Esophagus muscularis mucosa (tissue), 4 donors: ENCODE measurements at places on chromosomes 1 and 21. TPM values are rescaled to one million over a fixed set of nuclear protein-coding genes. Genes with fewer than 3 reads are reported as not detected.

DNA sequence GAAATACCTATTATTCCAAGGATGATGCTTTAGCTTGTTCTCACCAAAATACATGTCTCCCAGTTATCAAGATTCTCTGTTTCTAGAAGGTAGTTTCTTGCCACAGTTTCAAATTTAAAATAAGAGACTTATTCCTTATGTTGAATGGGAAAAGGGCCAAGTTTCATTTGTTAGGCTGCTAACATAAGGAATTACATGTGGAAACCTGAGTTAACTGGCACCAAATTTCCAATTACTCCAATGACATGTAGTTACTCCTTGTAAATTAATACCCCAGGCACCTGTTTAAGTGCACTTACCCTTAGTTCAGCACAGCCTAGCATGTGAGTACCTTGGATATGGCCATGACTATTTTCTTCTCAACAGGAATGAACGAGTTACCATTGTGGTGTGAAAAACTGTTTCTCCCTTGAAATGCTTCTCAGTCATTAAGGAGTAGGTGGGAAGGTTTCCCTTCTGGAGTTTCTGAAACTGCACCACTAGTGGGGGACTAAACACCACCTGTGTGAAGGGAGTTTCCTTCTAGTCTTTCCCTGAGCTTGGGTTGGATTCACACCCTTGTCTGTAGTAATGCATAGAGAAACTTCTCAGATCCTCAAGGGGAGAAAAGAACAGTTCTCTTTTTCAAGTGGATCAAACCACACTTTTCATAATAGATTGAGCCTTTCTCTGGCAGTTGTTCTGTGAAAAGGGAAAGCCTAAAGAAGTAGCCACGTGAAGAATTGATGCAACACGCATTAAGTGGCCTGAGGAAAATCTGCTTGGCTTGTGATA lies 32.3 kb upstream of the LRRC8C start:
- H3K4me3 ChIP-seq: no peak overlapping the region
- no peak overlapping the region for H3K27ac ChIP-seq
- no peaks in the 10 kb centered on the region for H3K27me3 ChIP-seq
- no peaks in the 10 kb centered on the region for H3K36me3 ChIP-seq
- no peaks in the 10 kb centered on the region for H3K4me1 ChIP-seq
- no peak for DNase-seq

GRCh38 chr1:40795811-40796586 lies 12.4 kb downstream of the KCNQ4 start:
- H3K4me3 ChIP-seq: no peak overlapping the region
- H3K36me3 ChIP-seq: no peaks in the 10 kb centered on the region
- peak overlapping the region; percentile 84 for H3K27ac ChIP-seq
- H3K4me1 ChIP-seq: peaks cover 88% of the 10 kb centered on the region

GRCh38 chr1:246292571-246292970 lies 214.5 kb downstream of the SMYD3 start:
- H3K4me3 ChIP-seq: no peak overlapping the region
- DNase-seq: no peak
- H3K4me1 ChIP-seq: no peaks in the 10 kb centered on the region
- H3K27ac ChIP-seq: no peak overlapping the region
- no peaks in the 10 kb centered on the region for H3K36me3 ChIP-seq

- no peak for DNase-seq
- no peak overlapping the region for H3K4me3 ChIP-seq
- no peak overlapping the region for H3K27ac ChIP-seq
- peaks cover 4% of the 10 kb centered on the region for H3K36me3 ChIP-seq
Measured at GRCh38 chr1:228347181-228347580, 59.5 kb downstream of the TRIM11 start.

RBM11 gene
- total RNA-seq: 0.42 TPM

SLC25A44 gene
- 8.3 TPM for total RNA-seq

RGS1 gene
- 12.9 TPM for total RNA-seq

DNA sequence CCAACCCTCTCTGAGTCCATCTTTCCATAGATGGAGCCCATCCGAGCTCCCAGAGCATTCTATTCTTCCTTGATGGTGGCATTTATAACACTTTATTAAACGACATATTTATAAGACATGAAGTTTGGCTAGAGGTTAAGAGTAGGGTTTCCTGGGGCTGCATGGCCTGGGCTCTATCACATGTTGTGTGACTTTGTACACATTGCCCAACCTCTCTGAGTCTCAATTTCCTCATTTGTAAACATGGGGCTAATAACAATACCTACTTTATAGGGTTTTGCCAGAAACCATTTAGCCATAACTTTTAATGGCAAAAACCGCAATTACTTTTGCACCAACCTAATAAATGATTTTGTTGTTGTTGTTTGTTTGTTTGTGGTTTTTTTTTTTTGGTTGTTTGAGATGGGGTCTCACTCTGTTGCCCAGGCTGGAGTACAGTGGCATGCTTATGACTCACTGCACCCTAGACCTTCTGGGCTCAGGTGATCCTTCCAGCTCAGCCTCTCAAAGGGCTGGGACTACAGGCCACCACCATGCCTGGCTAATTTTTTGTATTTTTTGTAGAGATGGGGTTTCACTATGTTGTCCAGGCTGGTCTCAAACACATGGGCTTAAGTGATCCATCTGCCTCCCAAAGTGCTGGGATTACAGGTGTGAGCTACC lies 13.9 kb upstream of the ASAP3 start:
- H3K36me3 ChIP-seq: no peaks in the 10 kb centered on the region
- DNase-seq: no peak
- no peak overlapping the region for H3K27ac ChIP-seq
- H3K27me3 ChIP-seq: no peaks in the 10 kb centered on the region
